ENCODE measurements at places on chromosomes 3 and 15.

DNA sequence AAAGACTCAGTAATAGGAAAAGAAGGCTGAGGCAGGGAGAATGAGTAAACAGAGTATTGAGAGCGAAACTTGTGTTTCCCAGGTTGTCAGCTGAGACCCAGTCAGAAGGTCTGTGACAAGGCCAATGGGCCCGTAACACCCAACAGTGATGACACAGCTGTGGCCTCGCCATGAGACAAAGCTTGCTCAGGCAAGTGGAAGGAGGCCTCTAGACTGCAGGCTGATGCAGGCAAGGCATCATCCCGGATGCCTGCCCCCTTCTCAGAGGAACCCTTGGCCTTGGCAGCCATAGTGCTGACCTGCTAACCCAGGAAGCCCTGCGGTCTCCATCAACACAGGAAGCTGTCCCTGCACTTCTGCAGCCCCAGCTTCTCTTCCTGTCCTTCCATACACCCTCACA is 15.4 kb downstream of the RAB6B start:
- DNase-seq = no peak

DNA sequence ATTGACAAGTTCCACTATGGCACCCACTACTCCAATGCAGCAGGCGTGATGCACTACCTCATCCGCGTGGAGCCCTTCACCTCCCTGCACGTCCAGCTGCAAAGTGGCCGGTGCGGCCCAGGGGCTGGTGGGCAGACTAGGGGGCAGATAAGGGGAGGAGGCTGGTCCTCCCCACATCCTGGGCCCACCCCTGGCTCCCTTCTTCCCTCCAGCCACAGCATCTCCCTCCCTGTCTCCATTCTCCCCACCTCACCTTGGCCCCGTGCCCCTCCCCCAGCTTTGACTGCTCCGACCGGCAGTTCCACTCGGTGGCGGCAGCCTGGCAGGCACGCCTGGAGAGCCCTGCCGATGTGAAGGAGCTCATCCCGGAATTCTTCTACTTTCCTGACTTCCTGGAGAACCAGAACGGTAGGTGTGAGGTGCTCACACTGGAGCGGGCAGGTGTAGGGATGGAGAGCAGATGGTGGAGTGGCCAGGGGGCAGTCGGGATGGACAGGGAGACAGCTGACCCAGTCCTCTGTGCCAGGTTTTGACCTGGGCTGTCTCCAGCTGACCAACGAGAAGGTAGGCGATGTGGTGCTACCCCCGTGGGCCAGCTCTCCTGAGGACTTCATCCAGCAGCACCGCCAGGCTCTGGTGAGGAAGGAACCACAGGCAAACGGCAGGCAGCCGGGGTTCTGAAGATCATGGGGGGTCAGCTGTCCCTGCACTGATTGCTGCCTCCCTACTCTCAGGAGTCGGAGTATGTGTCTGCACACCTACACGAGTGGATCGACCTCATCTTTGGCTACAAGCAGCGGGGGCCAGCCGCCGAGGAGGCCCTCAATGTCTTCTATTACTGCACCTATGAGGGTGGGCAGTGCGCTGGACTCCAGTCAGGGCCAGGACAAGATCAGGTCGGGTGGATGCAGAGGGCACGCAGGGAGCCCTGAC is 26.0 kb downstream of the NBEAL2 start:
- DNase-seq = peak; percentile 56

- peak; percentile 82 for DNase-seq
Observed at GRCh38 chr3:13543253-13543652, 5.7 kb upstream of the FBLN2 start.

DNA sequence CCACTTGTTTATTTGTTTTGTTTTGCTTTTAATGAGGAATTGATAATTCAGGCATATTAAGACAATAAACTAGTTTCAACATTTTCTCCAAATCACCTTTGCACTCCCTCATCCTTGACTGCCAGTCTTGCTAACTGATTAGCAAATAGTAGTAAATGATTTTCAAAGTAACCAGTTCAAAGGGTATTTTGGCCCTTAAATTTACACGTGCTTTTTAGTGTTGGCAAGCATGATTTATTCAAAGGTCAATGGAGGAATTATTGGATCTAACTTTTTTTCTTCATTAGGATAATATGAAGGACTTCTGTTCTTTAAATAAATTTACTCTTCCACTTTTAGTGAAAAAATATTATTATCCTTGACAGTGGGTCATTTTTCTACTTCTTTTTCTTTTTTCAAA is 53.8 kb downstream of the BCHE start:
- no peak for DNase-seq

DNA sequence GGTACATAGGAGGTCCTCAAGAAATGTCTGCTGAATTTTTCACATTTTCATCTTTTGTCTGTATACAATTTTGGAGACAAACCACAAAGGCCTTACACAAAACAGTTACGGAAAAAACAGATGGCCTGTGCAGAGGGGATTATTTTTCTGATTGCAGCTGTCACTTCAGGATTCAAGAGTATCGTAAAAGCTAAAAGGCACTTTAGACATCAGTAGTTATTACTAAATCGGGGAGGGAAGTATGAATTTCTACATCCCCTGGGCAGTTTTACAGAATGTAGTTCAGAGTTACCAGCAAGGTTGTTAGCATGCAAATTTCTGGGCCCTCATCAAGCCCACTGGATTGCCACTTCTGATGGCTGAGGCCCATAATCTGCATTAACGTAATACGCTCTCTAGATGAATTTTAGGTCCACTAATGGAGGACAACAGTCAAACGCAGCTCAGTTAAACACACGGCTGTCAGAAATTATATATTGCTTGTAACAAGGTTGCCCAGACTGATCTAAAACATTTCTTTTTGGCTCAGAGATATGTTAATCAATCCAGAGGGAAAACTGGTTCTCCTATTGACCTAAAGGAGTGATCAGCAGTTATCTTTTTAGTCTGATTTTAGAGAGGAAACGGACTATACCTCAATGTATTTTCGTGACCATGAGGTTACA is 1.1 kb downstream of the RIOX2 start:
- no peak for DNase-seq

DNA sequence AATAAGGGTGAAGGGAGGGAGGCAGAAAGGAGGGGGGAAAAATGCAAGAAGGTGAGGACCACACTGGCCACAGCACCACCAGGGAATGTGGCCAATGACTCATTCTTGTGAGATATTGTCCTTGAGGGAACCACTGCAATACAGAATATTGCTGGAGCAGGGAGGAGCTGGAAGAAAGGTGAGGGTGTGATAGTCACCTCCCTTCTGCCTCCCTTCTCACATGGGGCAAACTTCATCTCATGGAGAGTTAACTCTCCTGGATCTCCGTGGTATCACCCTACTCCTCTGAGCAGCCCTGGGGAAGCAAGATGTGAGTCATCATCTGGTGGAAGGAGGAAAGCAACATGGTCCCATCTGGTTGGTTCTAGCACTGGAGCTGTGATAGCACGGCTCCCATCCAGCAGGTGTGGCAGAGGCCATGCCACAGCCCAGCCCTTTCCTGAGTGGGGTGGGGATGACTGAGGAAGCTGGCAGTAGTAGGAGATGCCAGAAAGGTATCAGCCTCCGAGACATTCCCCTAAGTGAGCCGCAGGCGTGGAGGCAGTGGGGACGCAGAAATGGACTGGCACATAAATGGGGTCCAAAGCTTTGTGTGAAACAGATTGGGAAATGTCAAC is 115.9 kb upstream of the LPP start:
- DNase-seq = no peak
